OCI-LY7 (cell line): ENCODE measurements at places on chromosomes 5 and 9. TPM values are rescaled to one million over a fixed set of nuclear protein-coding genes. Genes with fewer than 3 reads are reported as not detected.

PLPP1 gene
- total RNA-seq = 5.2 and 6.8 TPM in 2 replicates

IFNA13 gene
- total RNA-seq = not detected in 2 replicates

FAM151B gene
- not detected in 2 replicates for total RNA-seq

SH3RF2 gene
- not detected in 2 replicates for total RNA-seq

F12 gene
- 3.0 and 3.8 TPM in 2 replicates for total RNA-seq

PCDHGA9 gene
- total RNA-seq = 5.2 and 5.7 TPM in 2 replicates

ALDOB gene
- not detected in 2 replicates for total RNA-seq

TMOD1 gene
- total RNA-seq = not detected in 2 replicates
